ENCODE measurements at places on chromosomes 3 and 15.
A peak's percentile ranks its signal among the peaks of the same experiment; 100 is the strongest.

- no peak for DNase-seq
These were observed 22.6 kb upstream of the C3orf70 start for GRCh38 chr3:185175370-185175987.

- no peak for DNase-seq
These were observed 67.8 kb upstream of the PPP2R3A start for GRCh38 chr3:135897715-135898114.

DNA sequence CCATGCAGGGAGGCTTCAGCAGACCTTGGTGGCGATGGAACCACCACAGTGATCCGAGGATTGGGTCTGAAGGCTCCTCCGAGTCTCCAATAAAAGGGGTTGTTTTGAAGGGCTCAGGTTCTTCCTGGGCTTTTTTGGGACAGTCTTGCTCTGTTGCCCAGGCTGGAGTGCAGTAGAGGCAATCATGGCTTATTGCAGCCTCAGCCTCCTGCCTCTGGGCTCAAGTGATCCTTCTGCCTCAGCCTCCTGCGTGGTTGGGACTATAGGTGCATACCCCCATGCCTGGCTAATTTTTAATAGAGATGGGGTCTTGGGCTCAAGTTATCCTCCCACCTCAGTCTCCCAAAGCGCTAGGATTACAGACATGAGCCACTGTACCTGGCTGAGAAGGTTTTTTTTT lies 84.8 kb downstream of the IGF1R start:
- no peak for DNase-seq

- no peak for DNase-seq
These were observed 81.2 kb downstream of the TLE3 start for GRCh38 chr15:70016511-70016994.

DNA sequence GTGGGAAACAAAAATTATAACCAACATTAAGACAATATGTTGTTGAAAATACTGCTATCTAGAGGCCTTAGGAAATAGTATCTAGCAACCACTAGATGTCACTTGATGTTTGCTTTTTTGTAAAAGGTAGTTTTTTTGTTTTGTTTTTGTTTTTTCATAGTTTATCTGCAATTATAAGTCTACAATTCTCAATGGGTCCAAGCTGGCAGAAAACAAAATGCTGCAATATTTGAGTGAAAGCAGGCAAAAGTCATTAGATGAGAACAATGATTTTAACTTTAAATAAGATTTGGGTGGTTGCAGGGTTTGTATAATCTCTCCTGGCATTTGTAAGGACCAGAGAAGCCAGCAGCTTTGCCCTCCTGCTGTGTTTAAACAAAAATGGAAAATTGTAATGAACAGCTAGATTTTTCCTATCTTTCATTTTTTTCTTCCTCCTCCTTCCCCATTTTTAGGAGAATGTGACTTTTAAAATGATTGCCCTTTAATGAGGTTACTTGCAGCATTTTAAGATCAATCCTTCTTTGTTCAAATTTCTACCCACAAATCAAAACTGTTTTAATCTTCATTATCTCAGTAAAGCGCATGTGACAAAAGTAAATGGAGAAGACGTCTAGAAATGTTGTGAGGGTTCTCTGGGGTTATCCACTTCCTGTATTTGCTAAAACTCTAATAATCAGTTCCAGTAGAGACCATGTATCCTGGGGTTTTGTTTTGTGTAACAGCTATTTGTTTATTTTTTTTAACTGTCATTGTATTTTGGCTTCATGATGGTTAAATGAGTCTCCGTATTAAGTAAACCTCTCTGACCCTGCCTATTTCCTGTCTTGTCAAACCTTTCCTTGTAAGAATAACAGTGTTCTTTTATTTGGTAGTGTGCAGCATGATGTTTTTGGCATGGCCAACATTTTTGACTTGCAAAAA lies 27.3 kb downstream of the DUT start:
- no peak for DNase-seq

DNA sequence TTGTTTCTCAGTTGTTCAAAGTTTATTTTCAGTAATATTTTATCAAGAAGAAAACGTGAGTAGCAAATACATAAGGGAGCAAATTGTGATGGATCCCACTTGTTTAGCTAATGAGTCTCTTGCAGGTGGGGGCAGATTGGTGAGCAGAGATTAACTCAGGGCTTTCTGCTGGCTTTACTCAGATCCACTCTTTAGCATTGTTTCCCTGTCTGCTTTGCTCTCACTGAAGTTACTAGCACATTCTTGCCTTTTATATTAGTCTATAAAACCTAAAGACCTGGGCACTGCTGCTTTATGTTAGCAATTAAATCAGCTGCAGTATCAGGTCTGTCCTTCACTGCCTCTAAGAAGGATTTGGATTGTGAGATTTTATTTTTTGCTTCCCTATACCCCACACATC lies 71.5 kb downstream of the STAC start:
- DNase-seq: no peak

GRCh38 chr3:50124800-50125178 lies 30.3 kb upstream of the SEMA3F start:
- no peak for DNase-seq

DNA sequence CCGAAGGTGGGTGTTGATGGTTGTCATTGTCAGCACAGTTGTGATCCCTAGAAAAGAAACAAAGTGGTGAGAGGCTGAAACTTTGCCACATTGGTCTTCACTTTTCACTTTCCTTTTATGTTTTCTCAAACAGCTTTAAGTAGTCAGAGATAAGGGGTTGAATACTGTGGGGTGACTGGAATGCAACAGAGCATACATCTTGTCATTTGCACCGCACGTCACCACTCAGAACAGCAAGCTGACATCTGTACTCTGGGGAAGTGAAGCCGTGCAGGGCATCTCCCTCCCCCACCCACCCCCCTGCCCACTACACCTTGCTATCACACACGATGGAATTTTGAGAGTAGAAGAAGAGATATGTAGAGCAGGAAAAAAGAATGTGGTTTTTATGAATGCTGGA lies 211.7 kb downstream of the GABRB3 start:
- no peak for DNase-seq

GRCh38 chr3:133674290-133674919 lies 12.7 kb upstream of the TOPBP1 start:
- no peak for DNase-seq

- no peak for DNase-seq
These were observed 143.5 kb downstream of the P3H2 start for GRCh38 chr3:189977174-189977573.

DNA sequence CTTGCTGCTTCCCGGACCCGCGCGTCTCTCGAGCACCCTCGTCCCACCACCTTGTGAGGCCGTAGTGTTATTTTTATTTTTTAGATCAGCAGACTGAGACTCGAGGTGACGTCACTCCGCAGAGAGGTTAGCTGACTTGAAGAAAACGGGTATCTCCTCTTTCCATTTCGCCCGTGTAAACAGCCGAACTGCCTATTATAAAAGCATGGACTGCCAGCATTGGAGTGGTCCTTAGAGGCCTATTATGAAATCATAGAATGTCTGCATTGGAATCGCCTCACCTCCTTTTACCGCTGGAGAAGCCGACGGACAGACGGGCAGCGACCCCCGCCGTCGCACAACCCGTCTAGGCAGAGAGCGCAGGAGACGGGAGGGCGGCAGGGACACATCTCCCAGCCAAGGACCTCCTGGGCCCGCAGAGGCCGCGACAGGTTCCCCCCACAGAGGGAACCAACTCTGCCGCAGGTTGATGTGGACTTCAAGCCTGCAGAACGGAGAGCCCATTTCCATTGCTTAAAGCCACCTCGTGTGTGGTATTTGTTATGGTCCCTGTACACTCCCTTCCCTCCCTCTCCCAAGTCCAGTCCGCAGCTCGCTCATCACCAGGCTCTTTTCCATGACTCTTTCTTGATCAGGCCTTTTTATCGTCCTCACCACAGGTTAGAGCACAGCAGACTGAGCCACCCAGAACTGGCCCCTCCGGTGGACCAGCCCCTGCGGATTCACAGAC lies 540 bp upstream of the PPP1R2 start:
- DNase-seq: no peak

DNA sequence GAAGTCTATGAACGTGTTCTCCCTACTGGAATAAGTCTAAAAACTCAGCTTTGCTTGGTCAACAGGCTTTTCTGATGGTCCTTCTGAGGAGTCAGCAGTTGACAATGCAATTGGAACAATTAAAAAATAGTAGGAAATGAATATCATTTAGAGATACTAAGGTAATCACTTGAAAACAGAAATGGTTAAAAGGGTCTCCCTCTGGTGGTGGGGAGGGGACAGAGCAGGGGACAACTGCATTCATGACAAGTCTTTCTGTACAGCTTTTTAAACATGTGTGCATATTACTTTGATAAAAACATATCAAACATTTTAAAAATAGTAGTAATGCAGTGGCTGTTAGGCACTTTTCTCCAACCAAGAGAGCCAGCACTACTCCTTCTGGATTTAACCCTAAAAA lies 119.9 kb upstream of the FHIT start:
- DNase-seq: no peak

- no peak for DNase-seq
These were observed 16.4 kb upstream of the ALAS1 start for GRCh38 chr3:52181543-52181942.

GRCh38 chr3:11671648-11672100 lies 28.0 kb upstream of the VGLL4 start:
- DNase-seq: no peak

DNA sequence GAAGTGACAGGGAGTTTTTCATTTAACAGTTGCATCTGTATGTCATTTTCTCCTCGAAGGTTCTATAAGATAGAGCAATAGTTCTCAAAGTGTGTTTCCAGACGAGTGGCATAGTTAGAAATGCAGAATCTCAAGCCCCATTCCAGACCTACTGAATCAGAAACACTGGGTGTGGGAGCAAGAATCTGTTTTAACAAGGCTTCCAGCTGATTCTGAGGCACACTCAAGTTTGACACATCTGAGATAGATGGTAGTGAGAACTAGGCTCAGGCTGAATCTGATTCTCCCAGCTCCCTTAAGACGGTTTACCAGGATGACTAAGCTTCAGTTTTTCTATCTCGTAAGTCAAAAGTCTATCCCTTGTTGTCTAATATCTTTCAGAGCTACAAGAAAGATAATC lies 159.8 kb upstream of the NUDT16 start:
- DNase-seq: peak; percentile 15

- DNase-seq: peak; percentile 59
These were observed 29.5 kb downstream of the CLEC3B start for GRCh38 chr3:45055411-45056143.

DNA sequence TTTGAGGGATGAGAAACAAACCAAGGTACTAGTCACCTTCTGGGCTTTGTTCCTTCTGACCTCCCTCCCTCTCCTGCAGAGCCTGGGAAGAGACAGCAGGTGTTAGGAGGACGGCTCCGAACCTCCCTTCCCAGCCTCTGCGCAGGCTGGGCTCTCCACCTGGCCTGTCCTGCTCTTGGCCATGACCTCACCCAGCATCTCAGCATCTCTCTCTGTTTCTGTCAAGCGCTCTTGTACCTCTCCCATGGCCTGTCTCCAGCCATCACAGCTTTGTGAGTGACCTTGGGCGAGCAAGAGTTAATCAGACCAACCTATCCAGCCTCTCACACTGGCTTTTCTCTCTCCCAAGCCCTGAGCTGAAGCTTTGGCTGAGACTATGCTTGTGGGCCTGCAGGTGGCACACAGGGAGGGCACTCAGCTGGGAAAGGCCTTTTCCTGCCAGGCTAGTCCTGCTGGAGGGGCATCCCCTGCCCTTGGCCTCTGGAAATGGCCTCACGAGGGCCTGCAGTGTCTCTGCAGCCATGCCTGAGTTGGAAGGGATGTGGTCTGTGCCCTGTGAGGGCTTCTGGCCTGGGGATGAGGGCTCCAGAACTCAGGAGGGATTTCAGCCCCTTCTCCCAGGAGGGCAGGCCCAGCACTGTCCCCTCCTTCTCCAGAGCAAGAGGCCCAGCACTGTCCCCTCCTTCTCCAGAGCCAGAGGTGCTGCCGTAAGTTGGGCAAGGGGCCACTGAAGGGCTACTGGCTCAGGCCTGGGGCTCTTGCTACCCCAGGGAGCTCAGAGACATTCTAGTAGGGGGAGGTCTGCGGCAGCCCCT lies 2.1 kb downstream of the CHST13 start:
- DNase-seq: no peak

- no peak for DNase-seq
These were observed 31.3 kb downstream of the CCDC13 start for GRCh38 chr3:42741796-42742195.

- DNase-seq: no peak
These were observed 13.0 kb downstream of the PLD1 start for GRCh38 chr3:171797265-171797679.

DNA sequence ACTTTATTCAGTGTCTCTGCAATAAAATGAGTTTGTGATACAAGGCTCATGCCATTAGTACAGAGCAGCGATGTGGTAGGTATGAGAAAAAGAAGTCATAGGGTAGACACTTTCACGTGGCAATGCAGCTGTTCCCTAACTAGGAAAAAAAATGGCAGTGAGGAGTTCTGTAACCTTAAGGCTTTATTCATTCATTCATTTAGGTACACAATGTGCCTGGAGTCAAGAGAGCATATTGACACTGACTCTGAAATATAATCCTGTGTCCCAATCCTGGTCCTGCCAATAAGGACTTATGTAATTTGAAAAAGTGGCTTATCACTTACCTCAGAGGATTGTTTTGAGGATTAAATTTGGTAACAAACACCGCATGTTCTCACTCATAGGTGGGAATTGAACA lies 173.0 kb upstream of the AZI2 start:
- DNase-seq: no peak

DNA sequence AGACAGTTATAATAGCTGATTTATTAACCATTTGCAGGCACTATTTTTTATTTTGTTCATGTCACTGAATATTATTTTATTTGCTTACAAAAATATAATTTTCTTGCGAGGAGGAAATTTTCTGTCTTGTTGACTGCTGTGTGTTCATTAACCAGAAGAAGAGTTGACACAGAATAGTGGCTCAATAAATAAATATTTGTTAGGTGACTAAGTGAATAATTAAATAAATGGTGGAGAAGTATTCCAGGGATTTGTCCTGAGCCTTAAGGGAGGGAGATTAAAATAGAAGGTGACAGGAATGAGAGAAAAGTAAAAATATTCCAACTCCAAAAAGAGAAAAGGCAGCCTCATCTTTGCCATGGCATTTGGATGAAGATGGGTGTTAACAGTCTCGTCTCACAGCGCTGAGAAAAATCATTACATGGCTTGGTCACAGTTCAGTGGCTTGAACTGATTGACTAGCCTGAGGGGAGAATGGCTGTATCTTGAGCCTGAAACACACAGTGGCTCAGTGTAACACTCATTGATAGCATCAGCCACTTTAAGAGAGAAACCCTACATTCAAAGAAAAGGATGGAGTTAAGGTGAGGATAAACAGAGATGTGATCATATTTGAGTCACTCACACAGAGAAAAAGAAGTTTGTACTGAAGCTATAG lies 449.9 kb upstream of the NAALADL2 start:
- DNase-seq: no peak
